Esophagus muscularis mucosa (tissue), 4 donors: ENCODE measurements at places on chromosomes 12 and 14. TPM values are rescaled to one million over a fixed set of nuclear protein-coding genes. Genes with fewer than 3 reads are reported as not detected.

GRCh38 chr14:28577187-28577586 lies 189.4 kb upstream of the FOXG1 start:
- no peak for DNase-seq

KRT8 gene
- total RNA-seq: 136 TPM

GRCh38 chr12:80441921-80442320 lies 2.1 kb upstream of the PTPRQ start:
- no peak for DNase-seq

DNA sequence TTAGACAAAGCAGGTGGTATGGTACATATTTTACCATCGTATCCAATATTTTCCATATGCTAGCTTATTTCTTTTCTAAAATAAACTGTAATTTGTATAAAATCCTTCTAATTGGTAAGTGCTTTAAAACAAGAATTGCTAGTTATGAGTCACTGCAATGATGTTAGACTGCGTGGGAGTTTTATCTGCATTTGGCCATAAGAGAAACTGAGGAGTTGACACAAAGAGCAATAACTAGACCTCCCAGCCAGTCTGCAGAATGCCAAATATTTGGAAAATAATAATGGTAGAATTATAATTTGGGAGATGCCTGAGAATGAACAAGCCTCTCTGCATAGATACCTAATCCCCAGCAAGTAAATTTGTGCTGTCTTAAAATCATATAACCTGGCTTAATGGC lies 61.7 kb upstream of the PTPRR start:
- DNase-seq: no peak

TMEM30B gene
- total RNA-seq: 0.83 TPM

GRCh38 chr14:38150075-38150474 lies 57.6 kb upstream of the SSTR1 start:
- DNase-seq: no peak

DNA sequence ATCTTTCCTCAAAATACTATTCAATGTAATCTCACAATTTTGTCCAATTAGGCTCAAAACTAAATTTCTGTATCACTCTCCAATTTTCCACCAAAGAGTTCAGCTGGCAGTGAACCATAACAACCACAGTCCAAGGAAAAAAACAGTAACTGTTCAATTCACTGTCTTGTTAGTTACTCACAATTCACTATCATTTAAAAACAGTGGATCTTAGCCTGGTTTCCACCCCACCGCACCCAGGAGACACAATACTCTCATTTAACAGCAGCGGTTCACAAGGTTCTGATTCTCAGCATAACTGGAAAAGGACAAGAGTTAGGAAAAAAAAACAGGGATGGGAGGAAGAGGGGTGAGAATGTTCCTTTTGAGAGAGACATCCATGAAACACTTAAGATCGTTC lies 40.5 kb downstream of the MED13L start:
- no peak for DNase-seq

GRCh38 chr12:113328368-113328889 lies 6.5 kb downstream of the SLC8B1 start:
- DNase-seq: no peak

GRCh38 chr14:36091096-36091495 lies 85.4 kb downstream of the PTCSC3 start:
- no peak for DNase-seq

GRCh38 chr14:54593860-54594259 lies 26.9 kb downstream of the SAMD4A start:
- DNase-seq: no peak

- DNase-seq: no peak
These were observed 98.7 kb downstream of the HECTD4 start for GRCh38 chr12:112283546-112283945.

DNA sequence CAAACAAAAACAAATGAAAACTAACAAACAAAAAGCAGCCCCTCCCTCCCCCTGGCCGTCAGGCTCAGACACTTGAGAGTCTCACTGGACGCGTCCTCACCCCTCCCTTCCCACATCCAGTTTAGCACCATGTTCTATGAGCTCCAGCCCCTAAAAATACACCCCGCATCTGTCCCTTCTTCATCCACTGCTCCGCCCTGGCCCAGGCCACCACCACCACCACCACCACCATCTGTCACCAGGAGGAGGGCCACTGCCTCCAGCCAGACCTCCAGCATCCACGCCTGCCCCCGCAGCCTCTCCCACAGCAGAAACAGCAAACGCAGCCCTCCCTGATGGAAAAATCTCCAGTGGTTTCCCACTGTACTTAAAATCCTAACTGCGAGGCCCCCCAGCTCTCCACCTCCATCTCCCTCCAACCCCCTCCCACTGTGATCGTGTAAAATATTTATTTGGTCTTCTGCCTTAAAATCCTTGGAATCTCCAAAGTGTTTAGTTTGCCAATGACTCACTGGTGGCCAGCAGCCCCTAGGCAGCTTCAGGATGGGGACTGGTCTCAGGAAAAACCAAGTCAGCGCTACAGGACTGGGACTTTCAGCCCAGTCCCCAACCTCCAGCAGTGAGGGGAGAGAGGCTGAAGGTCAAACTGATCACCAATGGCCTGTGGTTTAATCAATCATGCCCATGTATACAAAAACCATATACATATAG lies 95.1 kb downstream of the SCARB1 start:
- DNase-seq: no peak

- no peak for DNase-seq
These were observed 196.4 kb upstream of the G2E3 start for GRCh38 chr14:30362369-30363218.

GRCh38 chr14:24851406-24851805 lies 198.5 kb downstream of the STXBP6 start:
- no peak for DNase-seq

DNA sequence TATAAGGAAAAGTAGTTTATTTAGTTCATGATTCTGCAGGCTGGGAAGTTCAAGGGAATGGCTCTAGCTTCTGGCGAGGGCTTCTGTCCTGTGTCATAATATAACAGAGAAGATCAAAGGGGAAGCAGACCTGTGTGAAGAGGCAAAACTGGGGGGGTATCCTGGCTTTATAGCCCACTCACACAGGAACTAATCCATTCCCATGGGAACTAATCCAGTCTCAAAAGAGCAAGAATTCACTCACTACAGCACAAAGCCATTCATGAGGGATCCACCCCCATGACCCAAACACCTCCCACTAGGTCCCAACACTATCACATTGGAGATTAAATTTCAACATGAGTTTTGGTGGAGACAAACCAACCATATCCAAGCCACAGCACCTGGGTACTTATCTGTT lies 6.9 kb downstream of the ALDH6A1 start:
- no peak for DNase-seq

DNA sequence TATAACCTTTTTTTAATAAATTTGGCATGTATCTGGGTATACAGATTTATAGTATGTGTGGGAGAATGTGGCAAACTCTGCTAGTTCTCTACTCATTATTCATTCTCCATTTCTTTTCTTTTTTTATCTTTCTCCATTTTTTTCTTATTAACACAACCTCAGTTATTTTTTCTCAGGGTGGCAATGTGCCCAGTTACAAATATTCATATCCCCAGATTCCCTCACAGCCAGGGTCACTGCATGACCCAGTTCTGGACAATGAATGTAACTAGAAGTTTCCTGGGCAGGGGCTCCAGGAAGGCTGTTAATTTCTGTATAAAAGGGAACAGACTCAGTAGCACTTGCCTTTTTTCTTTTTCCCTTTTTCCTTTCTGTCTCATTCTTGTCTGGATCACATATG lies 95.6 kb downstream of the VCPKMT start:
- no peak for DNase-seq

GRCh38 chr12:24467226-24467625 lies 481.7 kb downstream of the BCAT1 start:
- no peak for DNase-seq

CLEC12A gene
- total RNA-seq: 2.1 TPM

FOXN4 gene
- not detected for total RNA-seq

AKAP6 gene
- 35.3 TPM for total RNA-seq

DNA sequence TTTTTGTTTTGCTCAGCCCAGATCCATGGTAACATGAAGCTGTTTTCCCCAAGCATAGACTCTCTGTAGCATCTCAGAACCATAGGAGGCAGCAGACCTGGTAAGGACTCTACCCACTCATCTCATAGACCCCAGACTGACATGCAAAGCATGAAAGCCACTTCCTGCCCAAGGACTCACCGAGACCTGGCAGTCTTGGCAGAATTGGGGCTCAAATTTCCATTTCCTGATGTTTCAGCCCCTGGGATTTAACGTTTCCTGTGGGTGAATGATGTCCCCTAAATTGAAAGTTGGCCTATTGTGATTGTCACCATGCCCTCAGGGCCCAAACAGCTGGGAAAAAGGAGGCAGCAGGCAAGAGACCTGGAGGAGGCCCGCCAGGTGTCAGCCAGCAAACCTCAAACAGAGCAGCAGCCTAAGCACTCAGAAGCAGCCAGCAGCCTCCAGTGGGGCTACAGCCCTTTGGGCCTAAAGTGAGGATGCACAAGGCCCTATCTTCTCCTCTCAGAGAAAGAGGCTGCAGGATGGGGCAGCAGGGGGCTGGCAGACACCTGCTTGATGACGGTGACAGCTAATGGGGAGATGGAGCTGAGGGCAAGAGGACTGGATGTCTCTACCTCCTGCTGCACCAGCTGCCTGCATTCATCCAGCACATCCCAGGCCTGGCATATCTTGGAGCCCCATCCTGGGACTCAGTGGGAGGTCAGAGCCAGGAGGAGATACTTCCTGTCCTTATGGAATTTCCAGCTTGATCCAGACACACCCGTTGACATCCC lies 8.5 kb downstream of the KRT85 start:
- no peak for DNase-seq

NTF3 gene
- 1.0 TPM for total RNA-seq

TSPAN9 gene
- total RNA-seq: 35.4 TPM

- no peak for DNase-seq
These were observed 31.5 kb upstream of the KRR1 start for GRCh38 chr12:75542942-75543341.

DNA sequence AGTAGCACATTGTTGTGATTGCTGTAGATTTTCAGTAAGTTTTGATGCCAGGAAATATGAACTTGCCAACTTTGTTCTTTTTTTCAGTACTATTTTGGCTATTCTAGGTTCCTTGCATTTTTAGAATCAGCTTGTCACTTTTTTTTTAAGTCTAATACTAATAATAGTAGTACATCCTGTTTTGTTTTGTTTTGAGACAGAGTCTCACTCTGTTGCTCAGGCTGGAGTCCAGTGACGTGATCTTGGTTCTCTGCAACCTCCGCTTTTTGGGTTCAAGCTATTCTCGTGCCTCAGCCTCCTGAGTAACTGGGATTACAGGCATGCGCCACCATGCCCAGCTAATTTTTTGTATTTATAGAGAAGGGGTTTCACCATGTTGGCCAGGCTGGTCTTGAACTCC lies 16.5 kb downstream of the PWP1 start:
- DNase-seq: no peak

DNA sequence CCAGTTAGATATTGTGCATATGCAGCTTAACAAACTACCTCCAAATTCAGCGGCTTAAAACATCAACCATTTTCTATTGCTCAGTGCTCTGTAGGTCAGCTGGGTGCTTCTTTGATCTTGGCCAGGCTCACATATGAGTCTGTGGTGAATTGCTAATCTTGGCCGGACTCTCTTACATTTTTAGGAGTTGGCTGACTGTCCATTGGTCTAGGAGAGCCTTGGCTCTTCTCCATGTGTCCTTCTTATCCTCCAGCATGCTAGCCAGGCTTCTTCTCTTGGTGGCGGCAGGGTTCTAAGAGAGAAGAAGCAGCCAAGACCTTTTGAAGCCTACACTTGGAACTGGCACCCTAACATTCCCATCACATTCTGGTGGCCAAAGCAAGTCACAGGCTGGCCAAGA lies 174.3 kb upstream of the PWP1 start:
- DNase-seq: no peak

DNA sequence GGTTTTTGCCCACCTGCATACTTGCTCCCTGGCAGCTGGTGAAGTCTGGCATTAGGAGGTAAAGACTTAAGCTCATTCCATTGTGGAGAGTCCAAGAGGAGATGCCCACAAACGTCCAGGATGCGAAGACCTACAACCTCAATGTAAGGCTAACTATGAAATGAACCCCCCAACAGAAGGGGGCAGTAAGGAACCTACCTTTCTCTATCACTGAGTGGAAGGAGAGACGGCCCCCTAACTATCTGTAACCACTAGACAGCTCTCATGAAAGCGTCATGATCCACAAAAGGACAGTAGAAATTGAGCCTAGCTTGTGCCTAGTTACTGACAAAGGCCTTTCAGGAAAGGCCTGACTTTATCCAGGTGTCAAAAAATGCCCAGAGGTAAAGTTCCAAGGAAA lies 55.3 kb downstream of the ZFYVE21 start:
- no peak for DNase-seq

GRCh38 chr12:58424735-58425392 lies 483.5 kb downstream of the ATP23 start:
- DNase-seq: no peak

DNA sequence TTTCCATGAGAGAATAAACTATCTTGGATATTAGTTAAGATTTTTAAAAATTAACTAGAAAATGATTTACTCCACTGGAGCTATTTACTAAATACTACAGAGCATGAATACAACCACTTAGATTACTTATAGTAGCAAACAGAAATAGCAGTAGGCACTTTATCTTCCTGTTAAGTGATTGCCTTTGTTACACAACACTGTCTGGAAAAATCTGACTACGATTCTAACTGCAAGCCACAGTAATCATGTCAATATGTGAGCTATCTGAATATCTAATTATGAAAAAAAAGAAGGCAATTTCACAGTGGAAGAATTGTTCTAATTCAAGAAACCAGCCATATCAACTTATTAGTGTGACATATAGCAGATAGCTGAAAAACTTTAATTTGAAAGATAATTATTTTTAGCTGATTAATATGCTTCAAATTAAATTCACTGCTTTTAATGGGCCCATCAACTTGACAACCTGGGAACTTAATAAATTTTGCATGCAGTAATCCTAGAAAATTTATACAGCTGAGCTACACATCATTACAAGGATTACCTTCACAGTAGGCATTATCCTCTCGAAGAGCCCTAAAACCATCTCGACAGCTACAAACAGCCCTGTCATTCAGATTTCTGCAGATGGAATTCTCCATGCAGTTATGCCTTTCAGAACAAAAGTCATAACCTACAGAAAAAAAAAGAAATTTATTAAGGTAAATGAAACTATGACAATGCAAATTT lies 172.8 kb downstream of the NELL2 start:
- no peak for DNase-seq

DNA sequence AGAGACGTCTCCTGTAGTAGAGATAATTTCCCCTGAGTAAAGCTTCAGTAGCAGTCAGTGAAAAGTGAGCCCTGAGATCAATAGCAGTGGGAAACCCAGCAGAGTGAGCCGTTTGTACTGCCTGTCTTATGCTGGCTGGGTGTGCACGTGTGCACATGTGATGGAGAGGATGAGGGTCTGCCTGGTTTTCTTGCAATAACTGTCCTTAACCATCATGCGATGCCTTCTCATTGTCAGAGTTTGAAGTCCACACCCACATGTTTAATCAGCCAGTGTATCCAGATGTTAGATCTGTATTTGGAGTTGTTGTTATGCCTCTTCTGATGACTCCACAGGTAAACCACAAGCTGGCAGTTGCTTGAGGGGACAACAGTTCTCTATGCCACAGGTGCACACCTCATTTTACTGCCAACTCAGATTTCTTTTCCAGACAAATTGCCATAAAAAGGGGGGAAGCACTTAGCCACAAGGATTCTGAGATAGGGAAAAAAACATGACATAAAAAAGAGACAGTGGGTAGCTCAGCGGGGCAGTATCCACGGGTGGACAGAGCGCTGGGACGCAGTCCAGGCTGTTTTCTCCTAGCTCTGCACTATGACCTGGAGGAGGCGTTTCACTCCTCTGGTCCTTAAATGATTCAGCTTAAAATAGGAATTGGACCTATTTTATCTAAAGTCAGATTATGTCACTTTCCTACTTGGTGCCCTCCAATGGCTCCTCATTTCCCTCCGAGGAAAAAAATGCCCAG lies 192.3 kb downstream of the ANO6 start:
- DNase-seq: no peak

SLC7A7 gene
- total RNA-seq: 17.8 TPM
